ENCODE measurements at places on chromosomes 12 and 14.

DNA sequence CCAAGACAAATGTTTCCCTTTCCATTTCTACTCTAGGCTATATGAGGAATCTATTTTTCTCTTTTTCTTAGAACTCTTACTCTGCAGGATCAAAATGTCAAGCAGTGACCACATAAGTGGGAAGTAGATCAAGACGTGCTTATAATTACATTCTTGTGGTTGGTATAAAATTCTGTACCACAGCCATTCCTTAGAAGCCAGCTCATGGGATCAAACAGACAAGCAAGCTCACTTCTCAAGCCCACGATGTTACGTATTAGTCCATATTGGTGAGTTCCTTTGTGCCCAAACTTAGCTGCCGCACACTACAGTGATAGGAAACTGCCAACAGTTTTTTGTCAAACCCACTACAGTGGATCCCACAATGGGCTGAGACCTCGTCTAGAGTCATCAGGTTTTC lies 53.4 kb downstream of the IFNG start:
- DNase-seq, result no peak

- DNase-seq, result no peak
Measured at GRCh38 chr14:48527832-48528231, 852.4 kb upstream of the MDGA2 start.

DNA sequence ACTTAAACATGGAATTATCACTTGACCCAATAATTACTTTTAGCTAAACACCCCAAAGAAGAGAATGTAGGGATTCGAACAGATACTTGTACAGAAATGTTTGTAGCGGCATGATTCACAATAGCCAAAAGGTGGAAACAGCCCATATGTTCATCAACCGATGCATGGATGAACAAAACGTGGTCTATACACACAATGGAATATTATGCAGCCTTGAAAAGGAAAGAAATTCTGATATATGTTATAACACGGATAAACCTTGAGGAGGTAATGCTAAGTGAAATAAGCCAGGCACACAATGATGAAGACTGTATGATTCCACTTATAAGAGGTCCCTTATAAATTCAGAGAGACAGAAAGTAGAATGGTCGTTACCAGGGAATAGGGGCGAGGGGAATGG lies 659.4 kb downstream of the MED13L start:
- DNase-seq, result no peak

DNA sequence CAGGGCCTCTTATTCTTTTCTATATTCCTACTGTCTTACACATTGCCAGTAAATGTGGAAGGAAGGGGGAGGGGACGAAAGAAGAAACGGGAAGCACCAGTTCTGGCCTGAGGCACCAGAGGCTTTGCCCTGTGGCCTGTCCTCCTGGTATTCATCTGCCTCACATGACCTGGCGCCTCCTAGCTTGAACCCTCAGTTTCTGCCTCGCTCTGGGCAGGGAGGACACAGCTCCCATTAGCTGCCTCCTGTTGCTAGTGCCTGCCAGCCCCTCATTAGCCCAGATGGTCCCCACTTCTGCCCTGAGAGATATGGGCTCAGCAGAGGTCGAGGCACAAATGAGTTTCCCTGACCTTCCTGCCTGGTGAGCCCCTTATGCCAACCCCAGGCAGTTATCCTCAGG lies 3.0 kb upstream of the PLEKHG6 start:
- DNase-seq, result no peak

GRCh38 chr12:130661486-130662255 lies 54.4 kb downstream of the RIMBP2 start:
- no peak for DNase-seq

- DNase-seq, result no peak
Measured at GRCh38 chr14:91841065-91841464, 26.3 kb downstream of the TC2N start.

- no peak for DNase-seq
Measured at GRCh38 chr12:24705216-24705615, 243.7 kb downstream of the BCAT1 start.

- DNase-seq, result peak; percentile 51
Measured at GRCh38 chr12:109999983-110000505, 814 bp downstream of the ANKRD13A start.

DNA sequence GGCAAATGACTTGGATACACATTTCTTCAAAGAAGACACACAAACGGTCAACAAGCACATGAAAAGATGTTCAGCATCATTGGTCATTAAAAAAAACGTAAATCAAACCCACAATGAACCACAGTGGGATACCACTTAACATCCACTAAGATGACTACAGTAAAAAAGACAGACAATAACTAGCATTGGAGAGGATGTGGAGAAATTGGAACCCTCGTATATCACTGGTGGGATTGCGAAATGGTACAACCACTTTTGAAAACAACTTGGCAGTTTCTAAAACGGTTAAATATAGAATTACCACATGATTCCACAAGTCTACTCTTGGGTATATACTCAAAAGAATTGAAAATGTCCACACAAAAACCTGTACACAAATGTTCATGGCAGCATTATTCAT lies 25.2 kb upstream of the PPFIBP1 start:
- DNase-seq, result no peak

- no peak for DNase-seq
Measured at GRCh38 chr14:95697764-95698163, 11.5 kb downstream of the TCL1B start.

DNA sequence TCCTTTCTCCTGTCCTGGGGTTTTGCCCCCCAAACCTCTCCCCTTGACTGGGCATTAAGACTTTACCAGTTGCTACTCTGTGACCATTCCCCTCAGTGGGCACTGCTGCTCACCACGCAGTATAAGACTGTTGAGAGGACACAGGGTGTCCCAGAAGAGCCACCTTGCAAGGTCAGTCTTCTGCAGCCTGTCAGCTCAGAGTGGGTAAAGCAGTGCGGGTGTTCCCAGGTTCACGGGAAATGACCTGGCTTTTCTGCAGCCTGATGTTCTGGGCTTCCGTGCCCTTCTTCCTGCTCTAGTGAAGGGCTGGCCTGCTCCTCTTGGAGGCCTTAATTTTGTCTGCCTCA lies 34.2 kb downstream of the KCNA1 start:
- DNase-seq, result no peak

DNA sequence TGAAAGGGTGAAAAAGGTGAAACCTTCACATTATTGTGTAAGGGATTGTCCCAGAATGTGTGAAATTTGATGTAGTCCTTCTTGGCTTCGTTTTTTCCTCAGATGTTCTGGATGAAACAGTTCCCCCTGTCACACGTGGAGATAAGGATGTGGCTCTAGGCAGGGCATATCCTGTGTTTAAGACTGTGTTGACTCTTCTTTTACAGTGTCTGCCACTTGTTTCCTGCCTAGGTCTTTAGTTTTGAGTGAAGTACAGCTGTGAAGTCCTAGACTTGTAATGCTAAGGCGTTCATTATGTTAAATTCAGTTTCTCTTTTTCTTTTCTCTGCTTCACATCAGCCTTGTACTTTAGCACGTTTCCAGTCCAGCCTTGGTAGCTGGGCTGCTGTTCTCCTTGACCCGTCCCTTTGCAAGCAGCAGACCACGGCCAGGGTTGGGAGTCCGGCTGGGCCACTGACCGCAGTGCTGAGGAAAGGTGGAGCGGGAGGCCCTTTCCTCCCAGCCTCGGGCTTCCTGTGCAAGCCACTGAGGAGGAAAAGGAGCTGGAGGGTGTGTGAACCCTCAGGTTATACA lies 59.1 kb downstream of the RASSF3 start:
- no peak for DNase-seq

GRCh38 chr12:59620326-59620725 lies 24.5 kb downstream of the SLC16A7 start:
- no peak for DNase-seq

DNA sequence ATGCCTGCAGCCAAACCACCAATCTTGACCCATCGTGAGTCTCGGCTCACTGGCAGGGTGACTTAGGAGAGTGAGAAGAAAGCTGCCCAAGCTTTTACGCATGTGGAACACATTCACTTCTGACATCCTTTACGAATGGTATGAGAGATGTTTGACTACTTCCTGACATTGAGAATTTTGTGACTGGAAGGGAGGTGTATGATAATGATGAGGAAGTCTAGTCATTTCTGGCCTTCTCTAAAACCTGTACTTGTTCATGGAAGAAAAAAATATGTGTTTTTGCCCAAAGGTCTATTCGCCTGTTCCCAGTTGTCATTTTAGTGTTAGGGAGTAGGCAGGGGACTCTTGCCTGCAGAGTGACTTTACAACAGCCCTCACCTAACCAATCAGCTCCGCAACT lies 227.2 kb upstream of the ATP2B1 start:
- no peak for DNase-seq

DNA sequence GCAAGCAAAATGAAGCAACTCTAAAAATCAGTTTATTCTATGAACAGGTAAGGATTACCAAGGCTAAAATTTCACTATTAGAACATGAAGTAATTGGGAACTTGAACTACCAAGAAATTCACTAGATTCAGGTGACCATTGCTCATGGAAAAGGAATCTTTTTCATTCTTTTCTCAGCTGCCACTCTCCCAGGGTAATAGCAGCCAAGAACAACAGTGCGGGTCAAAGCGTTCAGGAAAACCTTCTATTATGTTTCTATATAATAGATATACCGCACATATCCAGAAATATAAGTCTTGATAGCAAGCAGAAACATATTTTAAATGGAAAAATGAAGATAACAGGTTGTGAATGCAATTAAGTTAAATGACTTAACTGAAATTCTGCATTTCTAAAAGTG lies 125.6 kb downstream of the NELL2 start:
- DNase-seq, result no peak

DNA sequence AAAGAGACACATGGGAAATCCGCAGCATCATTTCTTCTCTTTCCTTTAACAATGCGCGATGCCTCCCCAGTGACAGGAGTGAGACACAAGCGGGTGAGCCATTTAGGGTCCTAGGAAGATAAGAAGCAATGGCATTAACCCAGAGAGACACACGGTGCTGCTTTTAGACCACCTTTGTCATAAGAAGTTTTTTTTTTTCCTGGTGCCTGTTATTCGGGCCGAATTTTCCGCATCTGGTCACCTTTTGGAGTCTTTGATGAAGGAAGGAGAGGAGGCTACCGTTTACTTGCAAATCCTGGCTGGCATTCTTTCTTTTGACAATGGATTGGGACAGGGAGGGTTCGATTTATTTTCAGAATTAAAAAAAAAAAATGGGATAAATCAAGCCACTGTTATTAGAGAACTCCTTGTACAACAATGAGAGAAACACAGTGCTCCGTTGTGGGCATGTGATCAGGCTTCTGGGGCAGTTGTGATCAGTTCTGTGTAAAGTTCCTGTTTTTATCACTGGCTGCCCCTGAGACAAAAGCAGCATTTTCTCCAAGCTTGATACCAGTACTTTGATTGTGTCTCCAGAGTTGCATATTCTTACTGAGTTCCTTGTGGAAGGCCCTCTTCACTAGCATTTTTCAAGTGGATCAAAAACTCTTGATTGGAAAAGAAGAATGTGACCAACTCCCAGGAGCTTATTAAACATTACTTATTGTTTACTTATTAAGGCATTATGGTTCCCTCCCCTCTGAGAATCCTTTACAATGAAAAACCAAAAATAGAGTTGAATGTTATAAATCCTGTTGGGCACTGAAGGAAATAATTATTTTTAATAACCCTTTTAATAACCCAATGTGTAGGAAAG lies 1.1 kb downstream of the DIP2B start:
- peak; percentile 18 for DNase-seq

DNA sequence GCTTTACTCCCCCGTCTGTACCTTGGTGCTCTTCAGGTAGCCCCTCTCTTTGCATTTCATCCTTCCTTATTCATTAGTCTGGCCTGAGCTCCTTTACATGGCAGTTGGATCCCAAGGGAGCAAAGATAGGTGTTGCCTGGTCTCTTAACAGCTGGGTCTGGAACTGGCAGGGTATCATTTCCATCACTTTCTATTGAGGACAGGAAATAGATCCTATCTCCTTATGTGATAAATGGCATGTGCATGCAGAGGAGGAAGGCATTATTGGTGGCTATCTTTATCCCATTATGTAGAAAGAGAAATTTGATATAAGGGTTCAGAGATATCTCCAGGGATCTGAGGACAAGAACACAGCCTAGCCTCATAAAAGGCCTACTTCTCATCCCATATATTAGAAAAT lies 54.6 kb upstream of the OAS1 start:
- DNase-seq, result no peak

DNA sequence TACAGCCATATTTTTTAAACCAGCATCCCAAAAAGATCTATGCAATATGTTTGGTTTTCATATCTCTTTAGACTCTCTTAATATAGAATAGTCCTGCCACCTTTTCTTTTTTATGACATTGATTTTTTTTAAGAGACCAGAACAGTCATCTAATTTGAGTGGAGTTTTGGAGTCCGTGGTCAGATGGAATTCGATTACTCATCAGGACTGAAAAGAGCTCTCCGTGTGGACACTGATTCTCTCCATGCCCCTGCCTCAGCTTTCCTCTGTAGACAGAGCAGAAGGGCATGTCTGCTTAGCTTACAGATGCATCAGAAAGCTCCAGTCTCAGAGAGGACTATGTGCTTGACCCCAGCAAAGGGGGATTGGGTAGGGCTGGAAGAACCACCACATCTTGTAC lies 27.8 kb downstream of the SMCO2 start:
- DNase-seq, result peak; percentile 70

- no peak for DNase-seq
Measured at GRCh38 chr12:78651755-78652154, 212.8 kb upstream of the SYT1 start.

DNA sequence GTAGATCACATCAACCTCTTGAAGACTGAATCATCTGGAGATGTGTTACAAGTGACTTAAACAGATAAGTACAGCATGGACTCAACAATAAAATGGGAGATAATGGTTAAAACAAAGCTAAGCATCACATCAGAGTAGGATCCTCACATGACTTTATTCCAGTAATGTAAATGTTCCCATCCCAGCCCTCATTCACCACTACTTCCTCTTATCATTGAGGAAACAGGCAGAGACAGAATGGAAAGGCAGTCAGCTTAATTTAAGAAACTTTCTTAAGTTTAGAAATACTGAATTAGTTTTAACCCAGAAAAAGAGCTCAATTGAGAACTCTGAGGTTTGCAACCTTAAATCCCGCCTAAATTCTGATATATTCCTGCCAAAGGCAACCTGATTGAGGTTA lies 1.2 kb upstream of the ALG10 start:
- no peak for DNase-seq

DNA sequence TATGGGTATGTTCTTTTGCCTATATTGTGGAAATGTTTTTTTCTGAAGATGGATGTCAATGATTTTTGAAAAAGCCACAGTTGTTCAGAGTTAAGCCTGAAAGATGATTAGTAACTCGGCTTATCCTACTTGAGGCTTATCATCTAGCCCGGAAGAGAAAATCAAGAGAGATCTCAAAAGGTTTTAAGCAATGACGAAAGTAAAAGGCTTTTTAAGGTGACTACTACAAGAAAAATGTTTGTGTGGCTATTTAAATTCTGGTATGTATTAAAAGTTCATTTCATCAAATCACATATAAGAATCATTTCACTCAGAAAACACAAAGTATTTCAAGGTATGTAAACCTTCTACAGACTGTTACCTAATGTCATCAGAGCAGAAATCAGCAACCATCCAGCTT lies 40.2 kb downstream of the HEATR5A start:
- no peak for DNase-seq

All from GM03348 (cell line).